ENCODE measurements at places on chromosomes 3 and 15.

GRCh38 chr15:59622289-59622688 lies 10.7 kb downstream of the GCNT3 start:
- DNase-seq: no peak

DNA sequence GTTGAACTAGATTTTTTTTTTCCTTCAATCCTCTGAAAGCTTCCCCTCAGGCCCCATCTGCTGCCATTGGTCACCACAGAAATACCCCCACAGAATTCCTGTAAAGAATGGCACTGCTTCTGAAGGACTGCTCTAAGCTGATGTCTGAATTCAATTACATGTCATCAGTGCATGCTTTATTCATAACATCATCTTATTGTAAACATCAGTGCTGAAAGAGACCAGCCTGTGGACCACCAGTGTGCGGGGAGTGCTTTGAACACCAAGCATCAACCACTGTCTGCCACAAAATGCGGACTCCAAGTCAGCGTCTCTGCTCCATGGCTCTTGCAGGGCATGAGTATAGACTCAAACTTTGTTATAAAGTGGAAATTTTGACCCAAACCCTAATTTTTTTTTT lies 11.6 kb downstream of the PHLDB2 start:
- no peak for DNase-seq

DNA sequence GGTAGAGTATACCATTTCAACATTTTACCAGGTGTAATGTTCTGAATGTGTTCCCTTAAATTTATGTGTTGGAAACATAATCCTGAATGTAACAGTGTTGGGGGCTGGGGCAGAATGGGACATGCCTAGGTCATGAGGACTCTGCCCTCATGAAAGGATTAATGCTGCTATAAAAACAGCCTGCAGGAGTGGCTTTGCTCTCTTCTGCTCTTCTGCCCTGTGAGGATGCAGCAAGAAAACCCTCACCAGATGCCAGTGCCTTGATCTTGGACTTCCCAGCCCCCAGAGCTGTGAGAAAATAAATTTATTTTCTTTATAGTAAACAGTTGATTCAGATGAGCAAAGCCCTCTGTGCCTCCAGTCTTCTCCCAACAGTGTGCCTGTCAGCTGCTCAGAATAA lies 326.0 kb upstream of the ONECUT1 start:
- DNase-seq: no peak

GRCh38 chr3:6220447-6220846 lies 640.5 kb upstream of the GRM7 start:
- DNase-seq: no peak

DNA sequence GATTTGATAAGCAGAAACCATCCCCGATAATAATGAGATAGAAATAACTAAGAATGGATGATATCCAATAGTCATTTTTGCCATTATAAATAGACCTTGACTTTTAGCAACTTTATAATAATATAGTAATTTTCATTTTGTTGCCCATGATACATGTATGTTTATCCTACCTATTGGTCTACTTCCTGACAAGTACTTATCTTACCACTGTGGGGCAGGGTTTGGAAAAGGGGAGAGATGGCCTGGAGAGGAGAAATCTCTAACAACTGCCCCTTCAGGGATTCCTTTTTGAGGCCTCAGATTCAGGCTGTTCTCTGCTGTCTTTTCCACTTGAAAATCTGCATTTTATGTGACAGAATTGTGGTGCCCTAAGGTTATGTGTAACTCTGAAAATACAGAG lies 42.2 kb downstream of the FAM98B start:
- no peak for DNase-seq

- no peak for DNase-seq
These were observed 6.9 kb downstream of the NEK11 start for GRCh38 chr3:131033480-131034080.

DNA sequence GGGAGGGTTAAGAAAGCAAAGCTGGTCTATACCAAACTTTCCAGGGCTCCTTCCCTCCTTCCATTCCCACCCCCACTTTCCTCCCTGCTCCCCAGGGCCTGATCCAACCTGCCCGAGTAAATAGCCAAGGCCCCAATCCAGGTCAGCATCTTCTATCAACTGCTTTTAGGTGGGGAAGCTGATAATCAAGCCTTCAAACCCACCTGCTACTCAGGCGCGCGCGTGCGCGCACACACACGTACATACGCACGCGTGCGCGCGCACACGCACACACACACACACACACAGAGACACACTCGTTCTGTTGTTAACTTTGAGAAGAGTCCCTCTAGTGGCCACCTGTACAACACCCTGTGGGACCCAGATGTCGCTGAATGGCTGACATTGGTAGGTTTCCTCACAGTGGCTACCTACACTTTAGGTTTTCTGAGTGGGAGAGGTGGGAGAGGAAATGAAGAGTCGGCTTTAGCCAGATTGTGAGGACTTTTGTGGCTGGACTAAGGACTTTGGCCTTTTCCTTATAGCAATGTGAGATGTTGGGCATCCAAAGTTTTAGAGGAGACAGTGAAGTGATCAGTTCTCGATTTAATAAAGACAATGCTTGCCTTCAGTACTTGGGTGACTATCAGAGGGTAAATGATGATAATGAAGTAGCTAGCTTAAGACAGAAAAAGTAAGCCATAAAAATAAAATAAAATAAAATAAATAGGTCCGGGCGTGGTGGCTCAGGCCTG lies 179.9 kb upstream of the C2CD4B start:
- DNase-seq: peak; percentile 30

Measured in activated CD4-positive, alpha-beta T cell treated with anti-CD3 and anti-CD28 coated beads, Interleukin-2, amount 50 U/mL, for 24 hours (primary cell).